ENCODE measurements at places on chromosomes 3 and 15. TPM values are rescaled to one million over a fixed set of nuclear protein-coding genes. Genes with fewer than 3 reads are reported as not detected.
A peak's percentile ranks its signal among the peaks of the same experiment; 100 is the strongest.

DNA sequence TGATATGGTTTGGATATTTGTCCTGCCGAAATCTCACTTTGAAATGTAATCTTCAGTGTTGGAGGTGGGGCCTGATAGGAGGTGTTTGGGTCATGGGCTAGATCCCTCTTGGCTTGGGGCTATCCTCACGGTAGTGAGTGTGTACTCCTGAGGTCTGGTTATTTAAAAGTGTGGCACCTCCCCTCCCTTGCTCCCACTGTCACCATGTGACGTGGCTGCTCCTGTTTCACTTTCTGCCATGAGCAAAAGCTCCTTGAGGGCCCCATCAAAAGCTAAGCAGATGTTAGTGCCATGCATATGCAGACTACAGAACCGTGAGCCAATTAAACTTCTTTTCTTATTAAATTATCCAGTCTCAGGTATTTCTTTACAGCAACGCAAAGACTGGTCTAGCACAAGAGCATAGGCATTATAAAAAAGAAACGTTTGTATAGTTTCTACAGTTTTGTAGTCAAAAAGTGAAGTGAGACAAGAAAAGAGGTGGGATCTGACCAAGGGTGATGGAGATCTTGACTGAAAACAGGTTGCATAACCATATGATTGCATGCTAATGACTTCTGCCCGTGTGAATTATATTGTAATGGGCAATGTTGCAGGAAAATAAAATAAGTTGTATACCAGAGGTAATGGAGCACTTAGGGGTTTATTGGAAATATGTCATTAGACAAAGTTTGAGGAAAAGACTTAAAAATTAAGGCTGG lies 28.5 kb upstream of the CLASP2 start:
- H3K27ac ChIP-seq: no peak overlapping the region
- no peak for DNase-seq
- no peak overlapping the region for H3K4me3 ChIP-seq

- H3K27me3 ChIP-seq: no peaks in the 10 kb centered on the region
- H3K27ac ChIP-seq: peak overlapping the region; percentile 54
- H3K4me3 ChIP-seq: no peak overlapping the region
- H3K36me3 ChIP-seq: no peaks in the 10 kb centered on the region
- DNase-seq: peak; percentile 63
- peaks cover 4% of the 10 kb centered on the region for H3K4me1 ChIP-seq
These were observed 14.9 kb downstream of the LIPH start for GRCh38 chr3:185537369-185537970.

DNA sequence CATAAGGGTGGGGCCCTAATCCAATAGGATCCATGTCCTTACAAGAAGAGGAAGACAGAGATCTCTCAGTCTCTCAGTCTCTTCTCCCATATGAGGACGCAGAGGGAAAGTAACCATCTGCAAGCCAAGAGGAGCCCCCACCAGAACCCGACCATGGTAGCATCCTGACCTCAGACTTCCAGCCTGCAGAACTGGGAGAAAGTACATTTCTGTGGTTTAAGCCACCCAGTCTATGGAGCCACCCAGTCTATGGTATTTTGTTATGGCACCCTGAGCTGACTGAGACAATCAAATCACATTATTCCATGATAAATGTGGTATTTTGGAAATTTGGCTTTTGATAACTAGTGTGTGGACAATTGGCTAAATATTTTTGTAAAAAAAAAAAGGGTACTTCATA lies 101.5 kb upstream of the TMC3 start:
- no peaks in the 10 kb centered on the region for H3K36me3 ChIP-seq
- no peaks in the 10 kb centered on the region for H3K4me1 ChIP-seq
- no peak for DNase-seq
- peaks cover 8% of the 10 kb centered on the region for H3K27me3 ChIP-seq

Gene RASGRP1
- total RNA-seq: 0.31 TPM

- H3K4me3 ChIP-seq: no peak overlapping the region
- H3K27ac ChIP-seq: no peak overlapping the region
- no peaks in the 10 kb centered on the region for H3K36me3 ChIP-seq
- peaks cover 13% of the 10 kb centered on the region for H3K27me3 ChIP-seq
These were observed 281.4 kb upstream of the CTDSPL start for GRCh38 chr3:37580237-37580636.

GRCh38 chr3:107421170-107421792 lies 44.0 kb downstream of the CCDC54 start:
- H3K4me3 ChIP-seq: no peak overlapping the region
- H3K36me3 ChIP-seq: no peaks in the 10 kb centered on the region
- H3K27me3 ChIP-seq: no peaks in the 10 kb centered on the region
- no peak overlapping the region for H3K27ac ChIP-seq

Gene CTXN2
- not detected for total RNA-seq

Gene RTP1
- not detected for total RNA-seq

DNA sequence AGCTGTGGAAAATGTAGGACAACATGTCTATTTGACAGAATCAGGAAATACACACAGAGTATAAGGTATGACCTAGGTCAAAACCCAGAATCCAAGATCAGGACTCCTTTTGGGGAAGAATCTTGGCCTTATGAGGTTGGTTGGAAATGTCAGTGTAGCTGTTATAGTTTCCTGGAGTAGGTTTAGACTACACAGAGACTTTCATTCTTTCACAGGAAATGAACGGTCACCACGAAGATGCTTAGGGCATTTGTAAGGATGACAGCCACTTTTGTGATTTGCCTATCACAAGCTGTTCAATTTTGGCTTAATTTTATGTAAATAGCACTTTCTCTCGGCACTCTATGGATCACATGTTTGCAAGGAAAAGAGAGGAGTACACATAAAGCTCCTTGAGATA lies 18.6 kb upstream of the ZBTB20 start:
- H3K36me3 ChIP-seq: no peaks in the 10 kb centered on the region
- no peaks in the 10 kb centered on the region for H3K27me3 ChIP-seq
- no peak overlapping the region for H3K4me3 ChIP-seq
- DNase-seq: no peak

Gene IMPG2
- 0.09 TPM for total RNA-seq

Gene FOXL2NB
- 10.2 TPM for total RNA-seq

DNA sequence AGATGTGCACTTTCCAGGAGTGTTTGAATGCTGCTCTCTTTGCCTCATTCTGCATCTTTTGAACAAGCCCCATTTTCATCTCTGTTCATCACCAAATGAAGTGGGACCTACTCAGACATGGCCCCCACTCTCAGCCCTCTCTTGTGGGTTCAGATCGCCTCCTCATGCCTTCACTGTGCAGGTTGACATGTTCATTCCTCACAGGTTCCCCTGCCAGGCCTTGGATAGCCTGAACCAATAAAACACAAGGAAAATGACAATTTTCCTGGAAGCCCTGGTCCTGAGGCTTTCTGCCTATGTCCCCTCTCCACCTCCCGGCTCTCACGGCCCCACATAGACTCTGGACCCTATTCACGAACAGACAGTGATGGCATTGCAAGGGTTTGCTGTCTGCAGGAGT lies 17.7 kb downstream of the KLF15 start:
- no peak overlapping the region for H3K4me3 ChIP-seq
- no peaks in the 10 kb centered on the region for H3K27me3 ChIP-seq
- no peak for DNase-seq
- H3K4me1 ChIP-seq: no peaks in the 10 kb centered on the region
- H3K27ac ChIP-seq: no peak overlapping the region
- no peaks in the 10 kb centered on the region for H3K36me3 ChIP-seq

GRCh38 chr15:95196176-95196915 lies 965.0 kb downstream of the MCTP2 start:
- H3K27me3 ChIP-seq: no peaks in the 10 kb centered on the region
- DNase-seq: peak; percentile 48
- no peak overlapping the region for H3K27ac ChIP-seq
- no peaks in the 10 kb centered on the region for H3K4me1 ChIP-seq
- no peak overlapping the region for H3K4me3 ChIP-seq

Gene ANKUB1
- total RNA-seq: not detected

- H3K4me1 ChIP-seq: peaks cover 2% of the 10 kb centered on the region
- no peak overlapping the region for H3K4me3 ChIP-seq
These were observed 41.3 kb downstream of the SSR3 start for GRCh38 chr3:156513619-156514018.

GRCh38 chr3:5809586-5810246 lies 622.2 kb downstream of the EDEM1 start:
- no peaks in the 10 kb centered on the region for H3K36me3 ChIP-seq
- DNase-seq: no peak
- no peaks in the 10 kb centered on the region for H3K4me1 ChIP-seq
- peaks cover 4% of the 10 kb centered on the region for H3K27me3 ChIP-seq
- no peak overlapping the region for H3K4me3 ChIP-seq
- no peak overlapping the region for H3K27ac ChIP-seq

- DNase-seq: no peak
- no peak overlapping the region for H3K27ac ChIP-seq
These were observed 33.6 kb downstream of the PLA2G4D start for GRCh38 chr15:42060797-42061196.

GRCh38 chr3:29406291-29406832 lies 125.5 kb downstream of the RBMS3 start:
- no peaks in the 10 kb centered on the region for H3K27me3 ChIP-seq
- no peak overlapping the region for H3K4me3 ChIP-seq
- no peak overlapping the region for H3K27ac ChIP-seq
- no peaks in the 10 kb centered on the region for H3K4me1 ChIP-seq
- DNase-seq: no peak
- H3K36me3 ChIP-seq: no peaks in the 10 kb centered on the region

GRCh38 chr15:90219421-90220141 lies 14.2 kb downstream of the CIB1 start:
- peak; percentile 81 for DNase-seq
- no peaks in the 10 kb centered on the region for H3K27me3 ChIP-seq
- no peak overlapping the region for H3K27ac ChIP-seq
- peaks cover 12% of the 10 kb centered on the region for H3K4me1 ChIP-seq
- no peak overlapping the region for H3K4me3 ChIP-seq

DNA sequence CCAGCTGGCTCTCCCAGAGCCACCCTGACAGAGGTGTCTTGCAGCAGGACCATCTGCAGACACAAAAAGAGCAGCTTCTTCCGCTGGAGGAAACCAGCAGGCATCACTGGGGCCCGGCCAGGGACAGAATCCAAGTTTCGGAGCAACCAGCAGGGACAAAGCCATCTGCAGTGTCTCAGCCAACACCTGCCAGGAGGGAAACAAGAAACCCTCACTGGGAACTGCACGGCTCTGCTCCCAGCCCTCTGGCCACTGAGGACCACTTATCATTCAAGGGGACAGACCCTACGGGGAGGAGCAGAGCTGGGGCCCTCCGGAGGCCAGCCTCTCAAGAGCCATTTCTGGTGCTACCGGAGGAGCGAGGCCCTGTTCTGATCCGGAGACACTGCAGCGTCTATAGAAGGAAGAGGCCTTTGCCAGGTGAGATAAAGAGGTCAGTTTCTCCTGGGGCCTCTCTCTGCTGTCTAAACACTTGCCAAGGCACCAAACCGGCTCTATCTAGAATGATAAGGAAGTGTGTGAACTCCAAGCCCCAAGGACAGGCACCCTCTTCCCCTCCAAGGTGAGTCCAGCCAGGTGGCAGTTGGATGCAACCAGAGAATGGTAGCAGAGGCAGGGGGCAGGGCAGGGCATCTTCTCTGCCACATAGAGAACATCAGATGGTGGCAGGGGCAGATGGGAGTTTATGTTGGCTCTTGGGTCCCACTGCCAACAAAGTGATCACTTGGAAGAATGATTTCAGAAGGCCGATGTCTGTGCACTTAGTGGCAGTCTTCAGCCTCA lies 89.0 kb downstream of the CHSY1 start:
- H3K27me3 ChIP-seq: no peaks in the 10 kb centered on the region
- H3K4me1 ChIP-seq: peaks cover 9% of the 10 kb centered on the region
- H3K4me3 ChIP-seq: no peak overlapping the region
- H3K27ac ChIP-seq: no peak overlapping the region
- no peaks in the 10 kb centered on the region for H3K36me3 ChIP-seq
- no peak for DNase-seq

GRCh38 chr15:90839187-90840071 lies 29.0 kb upstream of the FURIN start:
- DNase-seq: no peak
- H3K27me3 ChIP-seq: no peaks in the 10 kb centered on the region
- no peak overlapping the region for H3K4me3 ChIP-seq
- peaks cover 59% of the 10 kb centered on the region for H3K4me1 ChIP-seq
- peak overlapping the region; percentile 88 for H3K27ac ChIP-seq
- H3K36me3 ChIP-seq: no peaks in the 10 kb centered on the region

- peaks cover 15% of the 10 kb centered on the region for H3K27me3 ChIP-seq
- no peaks in the 10 kb centered on the region for H3K36me3 ChIP-seq
- H3K4me1 ChIP-seq: peaks cover 23% of the 10 kb centered on the region
These were observed 2.9 kb downstream of the MUC4 start for GRCh38 chr3:195808741-195809290.
